ENCODE measurements at places on chromosomes 2 and 18. TPM values are rescaled to one million over a fixed set of nuclear protein-coding genes. Genes with fewer than 3 reads are reported as not detected.

DNA sequence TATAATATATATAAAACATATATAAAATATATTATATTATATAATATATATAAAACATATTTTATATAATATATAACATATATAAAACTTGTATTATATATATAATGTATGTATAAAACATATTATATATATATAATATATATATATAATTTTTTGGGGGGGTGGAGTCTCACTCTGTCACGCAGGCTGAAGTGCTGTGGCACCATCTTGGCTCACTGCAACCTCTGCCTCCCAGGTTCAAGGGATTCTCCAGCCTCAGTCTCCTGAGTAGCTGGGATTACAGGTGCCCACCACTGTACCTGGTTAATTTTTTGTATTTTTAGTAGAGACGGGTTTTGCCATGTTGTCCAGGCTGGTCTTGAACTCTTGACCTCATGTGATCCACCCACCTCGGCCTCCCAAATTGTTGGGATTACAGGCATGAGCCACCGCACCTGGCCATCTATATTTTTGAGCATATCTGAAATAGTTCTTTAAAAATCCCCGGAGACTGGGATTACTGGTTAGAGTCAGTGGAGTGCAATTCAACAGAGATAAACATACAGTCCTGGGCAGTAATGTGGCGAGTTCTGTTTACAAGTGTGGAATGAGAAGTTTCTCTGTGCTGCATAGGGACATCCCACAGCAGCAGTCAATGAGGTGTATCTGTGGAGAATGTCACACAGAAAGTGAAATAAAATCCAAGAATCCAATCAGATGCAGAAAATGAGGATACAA lies 208.4 kb downstream of the MYCN start:
- no peak for DNase-seq

NRP2 gene
- total RNA-seq, result 137 TPM

GRCh38 chr18:44599412-44599811 lies 81.3 kb upstream of the SETBP1 start:
- no peak for DNase-seq

DNA sequence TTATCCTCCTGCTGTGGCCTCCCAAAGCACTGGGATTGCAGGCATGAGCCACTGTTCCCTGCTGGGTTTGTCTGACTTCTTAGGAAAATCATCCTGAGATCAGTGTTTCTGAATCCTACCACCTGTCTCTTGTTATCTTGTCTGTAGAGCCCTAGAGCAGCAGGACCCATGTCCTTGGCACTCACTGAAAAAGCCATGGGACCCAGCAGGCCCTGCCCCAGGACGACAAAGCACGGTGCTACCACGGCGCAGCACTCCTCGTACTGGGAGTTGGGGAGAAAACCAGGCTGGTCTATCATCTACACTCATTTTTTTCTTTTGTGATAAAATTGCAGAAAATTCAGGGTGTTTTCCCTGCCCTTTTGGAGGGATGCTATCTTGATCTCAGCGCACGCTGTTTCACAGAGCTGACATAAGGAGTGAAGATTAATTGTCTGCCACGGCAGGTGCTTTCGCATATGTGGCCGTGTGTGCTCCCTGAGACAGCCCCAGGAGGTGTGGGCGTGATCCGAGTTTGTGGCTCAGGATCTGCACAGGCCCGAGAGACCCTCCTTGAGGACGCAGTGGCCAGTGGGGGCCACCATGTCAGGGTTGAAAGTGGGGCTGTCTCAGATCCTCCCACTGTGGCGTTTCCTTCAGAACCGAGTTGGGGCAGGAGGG lies 179.1 kb downstream of the LDLRAD4 start:
- no peak for DNase-seq

RRM2 gene
- 5.6 TPM for total RNA-seq

- no peak for DNase-seq
Observed at GRCh38 chr2:147491506-147491905, 353.3 kb upstream of the ACVR2A start.

DNA sequence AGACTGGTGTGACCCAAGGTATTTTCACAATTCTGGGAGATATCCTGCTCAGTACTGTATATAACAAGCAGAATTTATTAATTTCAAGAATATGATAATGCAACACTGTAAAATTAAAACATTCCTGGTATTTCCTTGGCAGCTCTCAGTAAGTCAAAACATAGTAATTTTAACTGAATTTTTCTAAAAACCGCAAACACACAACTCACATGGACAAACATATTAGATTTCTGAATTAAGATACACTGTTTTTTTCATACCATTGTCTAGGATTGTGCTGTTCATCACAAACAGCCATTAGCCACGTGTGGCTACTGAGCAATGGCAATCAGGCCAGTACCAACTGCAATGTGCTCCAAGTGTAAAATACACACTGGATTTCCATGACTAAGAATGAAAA lies 29.6 kb downstream of the LPIN2 start:
- DNase-seq, result no peak
